H9 (cell line): ENCODE measurements at places on chromosomes 11 and 22. TPM values are rescaled to one million over a fixed set of nuclear protein-coding genes. Genes with fewer than 3 reads are reported as not detected.

GRCh38 chr11:41245184-41245583 is 214.3 kb downstream of the LRRC4C start:
- peak; percentile 22 for DNase-seq

DNA sequence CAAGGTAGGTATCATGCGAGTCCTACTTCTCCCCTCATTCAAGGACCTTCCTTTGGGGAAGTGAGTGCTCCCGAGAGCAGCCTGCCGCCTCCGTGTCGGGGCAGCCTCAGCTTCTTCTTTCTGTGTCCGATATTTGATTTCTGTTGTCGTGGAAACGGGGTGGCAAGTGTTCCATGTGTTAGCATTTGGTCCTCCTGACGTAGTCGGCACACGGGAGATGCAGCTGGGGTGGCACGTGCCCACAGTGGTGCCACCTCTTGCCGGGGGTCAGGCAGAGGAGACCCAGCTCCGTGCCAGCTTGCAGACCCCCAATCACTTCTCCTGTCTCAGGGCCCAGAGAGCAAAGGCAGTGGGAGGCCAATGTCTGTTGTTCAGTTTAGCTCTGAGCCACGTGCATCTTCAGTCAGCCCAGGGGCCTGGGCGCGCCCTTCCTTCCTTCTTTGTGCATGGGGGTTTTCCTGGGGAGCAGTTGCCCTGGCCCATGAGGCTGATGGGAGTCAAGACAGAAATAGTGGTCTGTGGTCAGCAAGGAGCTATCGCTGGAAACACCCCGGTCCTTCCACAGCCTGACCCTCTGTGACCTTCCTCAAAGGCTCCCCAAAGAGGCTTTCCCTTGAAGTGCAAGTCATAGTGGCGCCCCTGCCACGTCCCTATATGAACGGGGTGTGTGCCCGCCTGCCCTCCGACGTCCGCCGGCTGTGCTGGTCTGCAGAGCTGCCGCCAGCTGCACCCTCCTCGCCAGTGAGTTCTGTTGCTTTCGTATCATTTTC is 44.5 kb downstream of the PARVB start:
- no peak for DNase-seq

- DNase-seq = no peak
These were observed 137.3 kb downstream of the WNT11 start for GRCh38 chr11:76069001-76069400.

GRCh38 chr11:65880844-65881421 is 1.3 kb downstream of the CTSW start:
- DNase-seq = no peak

- peak; percentile 25 for DNase-seq
These were observed 15.0 kb upstream of the SLC39A13 start for GRCh38 chr11:47393163-47394049.

DNA sequence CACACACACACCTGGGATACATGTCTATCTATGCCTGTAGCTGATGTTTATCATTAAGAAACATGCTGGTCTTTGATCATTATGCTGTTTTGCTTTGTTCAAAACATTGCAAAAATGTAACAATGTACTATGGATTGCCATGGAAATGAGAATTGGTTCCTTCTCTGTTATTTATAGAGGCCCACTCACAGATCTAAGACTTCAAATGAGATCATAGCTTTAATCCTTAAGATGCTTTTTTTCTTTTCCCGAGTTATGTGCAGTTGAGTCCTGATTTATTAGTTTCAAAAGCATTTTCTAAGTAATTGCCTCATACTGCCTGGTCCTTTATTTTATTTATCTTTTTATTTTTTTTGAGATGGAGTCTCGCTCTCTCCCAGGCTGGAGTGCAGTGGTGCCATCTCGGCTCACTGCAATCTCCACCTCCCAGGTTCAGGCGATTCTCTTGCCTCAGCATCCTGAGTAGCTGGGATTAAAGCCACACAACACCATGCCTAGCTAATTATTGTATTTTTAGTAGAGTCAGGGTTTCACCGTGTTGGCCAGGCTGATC is 131.4 kb downstream of the LUZP2 start:
- DNase-seq = no peak

- no peak for DNase-seq
These were observed 843.7 kb upstream of the CHORDC1 start for GRCh38 chr11:91066456-91067047.

Gene OR5P2
- total RNA-seq = not detected in 2 replicates

Gene INS
- total RNA-seq = not detected in 2 replicates

Gene ADAMTS8
- 4.9 and 5.0 TPM in 2 replicates for total RNA-seq

Gene NAT10
- 99.3 and 103 TPM in 2 replicates for total RNA-seq
